Fibroblast of lung (primary cell): ENCODE measurements at places on chromosomes 5 and 9. TPM values are rescaled to one million over a fixed set of nuclear protein-coding genes. Genes with fewer than 3 reads are reported as not detected.

The SH3RF2 gene
- 0.26 and 1.2 TPM in 2 replicates for total RNA-seq

The KIF24 gene
- 0.51 and 1.2 TPM in 2 replicates for total RNA-seq

The LRRC14B gene
- not detected in 2 replicates for total RNA-seq

The SPINK1 gene
- not detected in 2 replicates for total RNA-seq

The PPIC gene
- 65.7 and 70.1 TPM in 2 replicates for total RNA-seq

The CD72 gene
- total RNA-seq: 1.0 and 2.8 TPM in 2 replicates
